ENCODE measurements at places on chromosomes 2 and 18.

DNA sequence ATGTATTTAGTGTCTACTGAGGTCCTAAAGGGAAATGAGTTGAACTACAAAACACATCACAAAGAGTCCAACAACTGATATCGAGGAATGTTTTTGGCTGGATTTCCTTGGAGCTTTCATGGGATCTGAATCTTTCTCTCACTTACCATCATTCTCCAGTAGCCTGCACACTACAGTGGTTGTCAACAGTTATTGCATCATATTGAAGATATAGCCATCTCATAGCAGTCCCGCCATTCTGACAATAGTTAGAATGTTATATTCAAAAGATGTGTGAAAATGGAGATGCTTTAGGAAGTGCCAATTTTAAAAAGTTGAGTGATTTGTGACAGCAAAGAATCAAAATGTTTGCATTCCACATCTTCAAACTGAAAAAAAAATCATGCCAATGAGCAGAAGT lies 186.8 kb downstream of the DSC3 start:
- DNase-seq, result no peak

- DNase-seq, result no peak
Measured at GRCh38 chr18:33507019-33507418, 66.5 kb upstream of the CCDC178 start.

DNA sequence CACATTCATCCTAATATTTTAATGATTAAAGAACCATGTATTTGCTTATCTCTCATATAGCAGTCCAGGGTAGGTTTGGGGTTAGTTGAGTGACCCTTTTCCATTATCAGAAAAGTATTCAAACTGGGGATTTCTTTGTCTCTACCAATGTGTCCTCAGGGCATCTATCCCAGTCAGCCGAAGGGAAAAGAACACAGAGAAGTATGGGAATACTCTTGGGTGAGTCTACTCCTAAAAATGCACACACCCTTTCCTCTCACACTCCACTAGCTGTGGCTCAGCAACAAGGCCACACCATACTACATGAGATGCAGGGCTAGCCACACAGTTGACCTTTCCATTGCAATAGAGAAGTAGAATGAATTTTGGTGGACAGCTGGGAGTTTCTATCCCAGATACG lies 114.3 kb downstream of the NXPH2 start:
- no peak for DNase-seq

- no peak for DNase-seq
Measured at GRCh38 chr2:120005834-120006521, 6.9 kb upstream of the EPB41L5 start.

DNA sequence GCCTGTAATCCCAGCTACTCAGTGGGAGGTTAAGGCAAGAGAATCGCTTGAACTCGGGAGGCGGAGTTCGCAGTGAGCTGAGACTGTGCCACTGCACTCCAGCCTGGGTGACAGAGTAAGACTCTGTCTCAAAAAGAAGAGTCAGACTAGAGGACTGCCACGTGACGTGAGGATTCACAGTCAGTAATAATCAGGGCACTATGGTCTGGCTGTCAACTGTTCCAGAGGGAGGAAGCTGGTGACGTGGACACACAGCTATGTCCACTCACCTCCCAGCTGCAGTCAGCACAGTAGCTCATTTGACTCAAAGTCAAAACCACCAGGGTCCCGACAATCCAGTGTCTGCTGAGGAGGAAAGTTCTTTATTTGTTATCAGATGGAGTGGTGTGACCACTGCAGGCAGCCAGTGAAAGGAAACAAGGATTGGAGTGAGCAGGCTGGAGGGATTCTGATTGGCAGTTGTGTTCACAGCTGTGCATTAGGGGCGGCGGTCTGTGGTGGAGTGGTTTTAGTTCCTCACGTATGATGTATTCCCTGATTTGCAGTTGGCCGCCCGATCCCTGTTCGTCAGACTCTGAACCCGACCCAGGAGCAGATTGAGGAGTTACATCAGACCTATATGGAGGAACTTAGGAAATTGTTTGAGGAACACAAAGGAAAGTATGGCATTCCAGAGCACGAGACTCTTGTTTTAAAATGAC lies 37.9 kb downstream of the MOGAT1 start:
- DNase-seq, result no peak

DNA sequence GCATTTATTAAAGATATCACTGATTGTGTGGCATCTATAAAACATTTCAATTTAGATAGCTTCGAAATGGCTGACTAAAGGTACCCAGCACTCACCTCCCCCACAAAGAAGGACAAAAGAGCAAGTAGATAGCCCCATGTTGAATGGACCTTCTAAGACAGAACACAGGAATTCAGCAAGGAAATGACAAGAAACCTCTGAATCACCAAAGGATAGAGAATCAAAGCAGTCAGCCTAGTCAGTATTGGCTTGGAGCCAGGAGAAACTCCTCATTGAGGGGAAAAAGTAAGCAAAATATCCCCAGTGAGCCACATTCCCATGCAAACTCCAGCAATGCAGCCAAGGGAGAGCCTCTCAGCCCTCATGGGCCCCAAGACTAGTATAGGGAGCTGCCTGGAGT lies 113.7 kb downstream of the BARD1 start:
- no peak for DNase-seq

DNA sequence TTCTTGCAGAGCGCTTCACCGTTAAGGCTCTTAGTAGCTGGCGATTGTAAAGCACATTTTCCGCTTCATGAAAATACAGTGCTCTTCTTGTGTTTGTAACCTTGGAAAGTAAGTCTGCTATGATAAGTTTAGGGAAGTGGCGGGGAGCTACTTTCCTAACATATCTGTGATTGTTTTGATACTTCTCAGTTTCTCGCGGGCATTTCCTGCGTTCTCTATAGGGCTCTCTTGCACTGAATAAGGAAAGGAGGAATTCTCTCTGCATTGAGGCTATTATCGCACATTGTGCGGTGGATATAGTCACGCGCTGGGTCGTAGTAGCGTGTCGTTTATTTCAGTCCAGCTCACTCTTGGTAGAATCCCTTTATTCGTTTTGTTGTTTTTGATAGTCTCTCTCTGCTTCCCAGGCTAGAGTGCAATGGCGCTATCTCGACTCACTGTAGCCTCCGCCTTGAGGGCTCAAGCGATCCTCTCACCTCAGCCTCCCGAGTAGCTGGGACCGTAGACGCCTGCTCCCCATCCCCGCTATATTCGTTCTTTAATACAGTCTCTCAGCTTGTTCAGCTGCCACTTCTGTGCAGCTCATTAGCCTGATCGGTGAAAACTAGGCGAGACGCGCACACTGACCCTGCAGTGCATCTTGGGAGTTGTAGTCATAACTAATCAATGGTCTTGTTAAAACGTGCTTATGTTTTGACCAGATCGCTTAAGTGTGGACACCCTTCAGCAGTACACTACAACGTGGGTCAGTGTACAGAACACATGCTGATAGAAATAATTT lies 1.0 kb upstream of the PPP4R3B start:
- peak; percentile 69 for DNase-seq

DNA sequence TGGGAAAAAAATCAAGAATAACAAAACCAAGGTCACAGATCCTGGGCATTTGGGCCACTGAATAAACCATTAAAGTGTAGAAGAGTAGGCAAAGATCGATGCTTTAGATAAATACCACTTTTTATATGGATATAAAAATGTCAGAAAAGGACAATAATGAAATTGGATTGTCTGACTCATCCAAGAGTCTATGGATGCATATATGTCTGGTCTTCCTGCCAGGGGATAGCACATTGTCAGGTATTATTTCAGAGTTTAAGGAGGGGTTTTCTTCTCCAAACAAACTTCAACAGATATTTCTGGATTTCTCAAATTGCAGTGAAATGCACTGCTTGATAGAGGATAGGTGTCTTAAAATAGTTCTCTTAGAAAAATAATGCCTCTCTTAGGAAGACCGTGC lies 466.7 kb downstream of the THSD7B start:
- no peak for DNase-seq

DNA sequence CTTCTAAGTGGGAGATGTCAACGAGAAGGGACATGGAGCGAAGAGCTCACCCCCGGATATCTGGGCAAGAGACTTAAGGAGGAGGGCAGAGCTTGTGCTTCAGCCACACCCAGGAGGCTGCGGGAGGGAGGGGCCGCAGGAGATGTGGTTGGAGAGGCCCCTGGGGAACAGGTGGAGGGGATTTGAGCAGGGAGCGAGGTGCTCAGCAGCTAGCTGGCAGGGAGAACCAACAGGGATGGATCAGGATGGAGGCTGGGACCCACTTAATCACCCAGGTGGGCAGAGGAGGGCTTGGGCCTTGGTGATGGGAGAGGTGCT lies 78.3 kb downstream of the MBP start:
- peak; percentile 44 for DNase-seq

DNA sequence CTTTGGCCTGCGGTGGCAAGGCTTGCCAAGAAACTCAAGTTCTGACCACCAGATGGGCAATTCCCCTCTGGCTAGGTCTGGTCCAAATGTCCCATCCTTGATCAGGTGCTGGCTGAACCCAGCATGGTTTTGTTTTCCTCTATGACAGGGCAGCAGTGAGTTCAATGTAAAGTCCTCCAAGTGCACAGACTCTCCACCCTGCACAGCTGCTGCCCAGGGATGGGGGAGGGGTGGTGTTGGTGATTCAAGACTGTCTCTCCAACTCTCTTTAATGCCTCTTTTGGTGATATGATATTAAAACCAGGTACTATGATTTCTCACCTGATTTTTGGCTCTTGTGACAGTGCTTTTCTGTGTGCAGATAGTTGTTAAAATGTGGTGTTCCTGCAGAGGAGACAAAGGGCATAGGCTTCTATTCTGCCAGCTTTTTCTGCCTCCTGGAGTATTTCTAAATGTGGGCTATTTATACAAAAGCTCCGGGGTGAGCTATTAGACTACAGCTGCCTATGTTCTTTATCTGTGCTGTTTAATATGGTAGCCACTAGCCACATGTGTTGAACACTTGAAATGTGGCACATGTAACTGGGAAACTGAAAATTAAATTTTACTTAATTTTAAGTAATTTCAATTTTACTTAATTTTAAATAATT lies 64.0 kb upstream of the STK39 start:
- DNase-seq, result no peak

DNA sequence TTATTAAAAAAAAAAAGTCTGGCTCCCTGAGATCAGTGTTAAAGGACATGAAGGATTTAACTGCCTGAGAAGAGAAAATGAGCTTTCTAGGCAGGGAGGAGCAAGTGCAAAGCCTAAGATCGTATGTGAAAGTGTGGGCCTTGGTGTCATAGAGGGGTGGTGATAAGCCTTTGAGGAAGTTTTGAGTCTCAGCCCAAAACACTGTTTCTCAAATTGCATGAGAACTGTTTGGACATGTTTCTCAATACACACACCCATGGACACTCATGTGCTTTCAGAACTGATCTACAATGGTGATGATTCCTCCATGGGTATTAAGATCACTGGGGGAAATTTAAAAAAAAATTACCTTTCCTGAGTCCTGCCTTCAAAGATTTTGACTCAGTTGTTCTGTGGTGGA lies 336.7 kb upstream of the RND3 start:
- DNase-seq, result no peak

DNA sequence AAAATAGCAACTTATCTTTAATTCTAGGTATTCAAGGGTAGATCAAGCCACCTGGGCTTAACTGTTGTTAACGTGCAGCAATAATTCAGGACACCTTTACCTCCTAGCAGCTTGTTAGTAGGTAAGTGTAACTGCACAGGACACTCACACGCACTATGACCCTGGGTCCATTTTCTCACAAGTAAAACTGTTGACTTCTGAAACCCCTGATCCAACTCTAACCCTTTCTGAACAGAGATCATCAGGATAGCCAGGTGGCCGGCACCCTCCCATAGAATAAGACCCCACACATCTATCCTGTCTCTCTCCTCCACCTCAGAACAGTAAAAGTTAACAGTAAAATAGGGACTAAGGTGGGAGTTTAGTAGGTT lies 610 bp downstream of the SPC25 start:
- no peak for DNase-seq

DNA sequence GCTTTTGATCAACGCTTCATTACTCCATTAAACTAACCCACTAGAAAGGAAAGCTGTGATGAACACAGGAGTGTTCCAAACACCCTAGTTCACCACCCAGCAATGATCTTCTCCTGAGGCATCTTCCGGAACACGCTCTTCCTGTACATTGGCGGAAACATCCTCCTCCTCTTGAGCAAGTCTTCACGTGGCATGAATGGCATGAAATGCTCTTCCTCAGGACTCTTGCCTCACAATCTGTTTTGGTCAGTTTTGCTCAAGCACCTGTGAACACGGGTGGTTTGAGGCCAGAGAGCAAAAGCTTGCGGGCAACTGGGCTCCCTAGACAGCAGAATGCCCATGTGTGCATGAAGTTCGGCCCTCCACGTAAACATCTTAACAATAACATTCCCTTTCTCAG lies 734.2 kb upstream of the SALL3 start:
- no peak for DNase-seq

DNA sequence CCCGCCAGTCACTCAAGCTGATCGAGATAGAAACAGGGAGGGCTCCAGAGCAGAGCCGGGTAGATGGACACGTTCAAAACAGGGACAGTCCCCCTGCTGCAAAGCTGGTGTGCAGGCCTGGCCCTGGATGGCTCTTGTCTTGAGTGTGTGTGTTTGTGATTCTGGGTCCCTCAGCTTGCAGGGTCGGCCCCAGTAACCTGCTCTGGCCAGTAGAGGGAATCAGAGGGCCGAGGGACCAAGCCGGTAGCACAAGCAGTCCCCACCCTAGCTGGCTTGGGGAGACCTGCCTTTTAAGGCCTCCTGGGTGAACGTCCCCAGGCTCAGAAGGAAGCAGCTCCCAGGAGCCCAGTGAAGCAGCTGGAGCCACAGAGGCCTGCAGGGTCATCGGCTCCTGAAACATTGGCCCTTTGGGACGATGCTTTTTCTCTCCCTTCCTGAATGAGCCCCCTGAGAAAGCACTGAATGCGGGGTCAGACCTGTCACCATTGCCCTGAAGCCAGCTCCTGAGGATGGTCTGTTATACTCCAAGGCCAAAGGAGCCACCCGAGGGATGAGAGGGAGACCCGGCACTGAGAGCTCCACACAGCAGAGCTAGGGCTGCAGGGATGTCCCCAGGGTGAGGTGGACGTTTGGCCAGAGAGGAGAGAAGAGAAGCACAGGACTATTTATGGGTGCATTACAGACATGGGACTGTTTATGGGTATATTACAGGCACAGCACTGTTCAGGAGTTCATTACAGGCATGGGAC lies 15.4 kb upstream of the MLPH start:
- DNase-seq, result peak; percentile 38

DNA sequence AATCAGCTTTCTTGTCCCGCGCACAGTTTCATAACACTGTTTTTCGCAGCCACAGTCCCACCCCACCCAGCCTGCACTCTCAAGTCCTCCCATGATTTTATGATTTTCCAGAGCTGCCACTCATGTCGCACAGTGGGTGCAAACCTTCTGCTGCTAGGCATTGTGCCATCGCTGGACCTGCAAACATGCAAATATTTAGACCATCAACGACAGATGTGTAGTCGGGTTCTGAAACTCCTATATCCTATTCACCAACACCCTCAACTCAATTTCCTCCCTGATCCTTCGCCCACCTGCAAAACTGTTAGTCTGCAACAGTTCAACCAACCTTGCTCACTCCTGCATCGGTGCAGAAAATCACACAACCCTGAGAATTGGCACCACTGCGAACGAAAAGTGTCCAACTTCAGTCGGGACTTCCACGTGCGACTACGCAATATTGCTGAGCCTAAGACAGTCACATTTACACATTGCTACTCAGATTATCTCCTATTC lies 871 bp upstream of the ALS2 start:
- DNase-seq, result peak; percentile 6
